Activated CD4-positive, alpha-beta T cell treated with anti-CD3 and anti-CD28 coated beads for 4 hours (primary cell): ENCODE measurements at places on chromosomes 16 and 17.
A peak's percentile ranks its signal among the peaks of the same experiment; 100 is the strongest.

DNA sequence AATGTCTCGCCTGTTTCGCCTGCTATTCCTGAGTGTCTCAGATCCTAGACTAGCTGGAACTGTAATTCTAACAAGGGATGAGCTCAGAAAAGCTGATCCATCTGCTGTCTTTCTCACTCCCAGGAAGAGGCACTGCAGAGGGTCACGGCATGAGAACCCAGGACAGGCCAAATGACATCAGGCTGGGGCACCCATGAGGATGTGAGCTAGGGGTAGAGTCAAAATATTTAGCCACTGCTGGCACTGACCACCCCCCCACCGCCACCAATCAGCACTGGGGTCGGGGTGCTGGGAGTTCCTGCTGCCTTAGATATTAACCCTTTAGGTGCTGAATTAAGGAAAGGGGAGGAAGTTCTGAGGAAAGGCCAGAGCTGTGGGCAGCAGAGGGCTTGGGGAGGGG, 112.4 kb downstream of the IRX3 start:
- DNase-seq: no peak

DNA sequence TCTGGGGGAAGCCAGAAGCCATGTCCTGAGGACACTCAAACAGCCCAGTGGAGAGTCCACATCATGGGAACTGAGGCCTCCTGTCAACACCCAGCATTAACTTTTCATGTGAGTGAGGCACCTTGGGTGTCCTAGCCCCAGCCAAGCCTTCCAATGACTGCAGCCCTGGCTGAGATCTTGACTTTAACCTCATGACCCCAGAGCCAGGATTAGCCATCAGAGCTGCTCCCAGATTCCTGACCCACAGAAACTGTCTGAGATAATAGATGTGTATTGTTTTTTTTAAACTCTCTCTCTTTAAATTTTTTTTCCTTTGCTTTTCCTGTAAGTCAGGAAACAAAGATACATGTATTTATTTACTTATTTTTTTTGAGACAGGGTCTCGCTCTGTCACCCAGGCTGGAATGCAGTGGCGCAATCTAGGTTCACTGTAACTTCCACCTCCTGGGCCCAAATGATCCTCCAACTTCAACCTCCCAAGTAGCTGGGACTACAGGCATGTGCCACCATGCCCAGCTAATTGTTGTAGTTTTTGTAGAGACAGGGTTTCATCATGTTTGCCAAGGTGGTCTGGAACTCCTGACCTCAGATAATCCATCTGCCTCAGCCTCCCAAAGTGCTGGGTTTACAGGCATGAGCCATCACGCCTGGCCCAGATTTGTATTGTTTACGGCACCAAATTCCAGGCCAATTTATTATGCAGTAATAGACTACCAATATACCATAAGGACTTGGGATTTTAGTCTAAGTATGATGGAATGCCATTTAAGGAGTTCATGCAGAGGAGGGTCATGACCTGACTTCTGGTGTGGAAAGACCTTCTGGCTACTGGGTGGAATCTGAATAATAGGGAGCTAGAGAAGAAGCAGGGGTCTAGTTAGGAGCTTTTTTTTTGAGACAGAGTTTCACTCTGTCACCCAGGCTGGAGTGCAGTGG, 14.0 kb upstream of the TMEM94 start:
- no peak for DNase-seq

- DNase-seq: peak; percentile 50
These were observed 49.4 kb downstream of the BEAN1 start for GRCh38 chr16:66476328-66477027.

- DNase-seq: no peak
These were observed 16.2 kb upstream of the PSMD7 start for GRCh38 chr16:74280448-74280847.

DNA sequence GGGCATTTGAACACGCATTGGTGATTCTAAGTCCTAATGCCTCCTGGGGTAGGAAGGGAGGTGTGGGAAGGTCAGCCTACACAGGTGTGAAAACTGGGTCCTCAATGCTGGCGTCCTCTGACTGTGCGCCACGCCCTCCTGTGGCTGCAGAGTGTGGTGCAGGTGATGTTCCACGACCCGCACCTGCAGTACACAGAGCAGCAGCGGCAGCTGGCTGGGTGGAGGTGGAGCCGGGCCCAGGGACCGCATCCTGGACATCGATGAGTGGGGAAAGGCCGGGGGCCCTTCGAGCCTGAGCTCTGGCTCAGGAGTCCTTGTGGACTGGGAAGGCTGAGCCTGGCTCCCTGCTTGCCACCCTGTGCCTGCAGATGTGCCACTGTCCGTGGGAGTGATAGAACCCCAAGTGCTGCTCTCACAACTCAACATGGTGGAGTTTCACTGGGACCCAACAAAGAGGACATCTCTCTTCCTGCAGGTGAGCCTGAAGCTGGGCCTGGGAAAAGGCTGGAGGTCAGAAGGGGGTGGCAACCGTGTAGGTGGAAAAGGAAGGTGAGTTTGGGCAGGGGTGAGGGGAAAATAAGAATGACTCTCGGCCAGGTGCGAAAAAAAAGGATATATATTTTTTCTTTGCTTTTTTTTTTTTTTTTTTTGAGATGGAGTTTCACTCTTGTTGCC, 14.0 kb upstream of the STAC2 start:
- DNase-seq: peak; percentile 50

GRCh38 chr16:85152414-85153030, 40.2 kb upstream of the CIBAR2 start:
- no peak for DNase-seq

DNA sequence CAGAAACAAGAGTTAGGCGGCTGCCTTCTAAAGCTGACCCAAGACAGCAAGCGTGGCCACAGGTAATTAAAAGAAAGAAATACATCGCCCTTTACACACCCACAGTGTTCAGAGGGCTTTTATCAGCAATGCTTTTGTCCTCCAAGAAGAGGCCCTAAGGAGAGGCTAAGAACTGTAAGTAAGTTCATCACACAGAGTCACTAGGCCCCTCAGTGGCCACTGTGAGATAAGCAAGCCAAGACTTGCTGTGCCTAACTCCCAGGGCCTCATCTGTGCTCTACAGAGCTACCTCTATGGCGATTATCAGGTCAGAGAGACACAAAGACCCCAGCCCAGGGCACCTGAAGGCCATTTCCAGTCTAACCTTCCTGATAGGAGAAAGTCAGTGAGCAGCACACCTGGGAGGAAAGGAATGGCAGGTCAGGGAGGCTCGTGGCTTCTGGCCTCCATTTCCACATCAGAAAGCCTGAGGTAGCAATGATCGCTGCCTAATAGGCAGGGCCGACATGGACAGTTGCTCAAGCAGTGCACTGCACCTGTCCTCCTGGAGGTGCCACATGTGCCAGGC, 545.2 kb upstream of the CDH11 start:
- no peak for DNase-seq

DNA sequence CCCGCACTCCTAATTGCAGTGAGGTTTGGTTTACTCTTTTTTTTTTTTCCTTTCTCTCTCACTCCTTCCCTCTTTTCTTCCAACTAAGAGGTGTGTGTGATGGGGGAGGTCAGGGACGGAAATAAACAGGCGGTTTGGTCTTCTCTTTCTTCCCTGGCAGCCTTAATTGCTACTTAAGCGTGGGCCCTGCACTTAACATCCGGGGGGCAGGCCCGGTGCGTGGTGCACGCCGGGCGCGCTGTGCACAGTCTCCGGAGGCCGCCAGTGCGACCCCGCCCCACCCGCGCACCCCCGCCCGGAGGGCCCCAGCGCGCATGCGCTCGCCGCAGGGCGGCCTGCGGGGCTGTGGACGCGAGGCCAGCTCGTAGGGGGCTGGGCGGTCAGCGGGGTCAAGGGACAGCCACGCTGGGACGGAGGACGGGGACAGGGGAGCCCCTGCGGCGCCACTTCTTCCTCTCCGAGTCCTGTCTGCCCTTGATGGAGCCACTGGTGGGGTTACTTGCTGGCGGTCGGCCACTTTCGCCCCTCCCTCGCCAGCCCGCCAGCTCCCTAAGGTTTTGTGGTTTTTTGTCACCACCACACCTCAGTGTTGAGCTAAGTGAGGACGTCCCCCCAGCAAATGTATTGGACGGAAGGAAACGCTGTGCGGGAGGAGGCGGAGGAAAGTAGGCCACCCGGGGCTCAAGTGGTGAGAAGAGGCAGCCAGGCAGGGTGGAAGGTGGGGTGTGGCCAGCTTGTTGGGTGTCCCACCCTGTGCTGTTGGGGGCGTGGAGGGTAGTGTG, 120.9 kb downstream of the MRM1 start:
- peak; percentile 78 for DNase-seq

DNA sequence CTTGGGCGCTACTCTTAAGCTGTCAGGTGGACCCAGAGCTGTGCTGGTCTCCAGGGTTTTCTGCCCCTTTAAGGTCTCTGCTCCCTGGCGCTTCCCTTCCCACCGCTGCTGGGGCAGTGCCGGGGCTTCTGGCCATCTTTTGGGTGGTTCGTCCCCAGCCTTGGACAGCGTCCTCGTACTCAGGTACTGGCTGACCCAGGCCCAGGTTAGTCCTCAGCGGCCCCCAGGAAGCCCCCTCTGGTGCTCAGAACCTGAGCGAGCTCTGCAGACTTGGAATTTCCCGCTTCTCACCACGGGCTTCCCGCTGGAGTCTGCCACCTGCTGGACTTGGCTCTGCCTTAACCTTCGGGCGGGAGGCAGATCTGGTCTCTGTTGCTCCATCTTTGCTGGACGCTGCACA, 94.1 kb upstream of the ZNF750 start:
- DNase-seq: no peak

GRCh38 chr17:77736721-77737120, 221.8 kb upstream of the TNRC6C start:
- no peak for DNase-seq

DNA sequence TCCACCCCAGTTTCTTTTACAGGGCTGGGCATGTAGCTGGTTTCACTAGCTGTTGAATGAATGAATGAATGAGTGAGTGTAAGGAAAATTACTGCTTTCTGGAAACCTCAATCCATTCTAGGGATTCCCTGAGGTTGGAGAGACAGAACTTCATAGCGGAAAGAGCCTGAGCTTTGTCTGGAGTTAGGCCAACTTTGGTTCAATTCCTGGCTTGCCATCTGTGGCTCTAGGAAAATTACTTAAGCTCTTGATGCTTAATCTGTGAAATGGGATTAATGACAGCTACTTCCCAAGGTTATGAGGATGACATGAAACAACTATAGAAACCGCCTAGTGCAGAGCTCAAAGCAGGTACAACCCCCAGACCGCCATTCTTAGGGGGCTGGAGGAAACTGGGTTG, 76.3 kb upstream of the AXIN2 start:
- no peak for DNase-seq

- no peak for DNase-seq
These were observed 132.0 kb downstream of the MRTFB start for GRCh38 chr16:14203166-14203565.

DNA sequence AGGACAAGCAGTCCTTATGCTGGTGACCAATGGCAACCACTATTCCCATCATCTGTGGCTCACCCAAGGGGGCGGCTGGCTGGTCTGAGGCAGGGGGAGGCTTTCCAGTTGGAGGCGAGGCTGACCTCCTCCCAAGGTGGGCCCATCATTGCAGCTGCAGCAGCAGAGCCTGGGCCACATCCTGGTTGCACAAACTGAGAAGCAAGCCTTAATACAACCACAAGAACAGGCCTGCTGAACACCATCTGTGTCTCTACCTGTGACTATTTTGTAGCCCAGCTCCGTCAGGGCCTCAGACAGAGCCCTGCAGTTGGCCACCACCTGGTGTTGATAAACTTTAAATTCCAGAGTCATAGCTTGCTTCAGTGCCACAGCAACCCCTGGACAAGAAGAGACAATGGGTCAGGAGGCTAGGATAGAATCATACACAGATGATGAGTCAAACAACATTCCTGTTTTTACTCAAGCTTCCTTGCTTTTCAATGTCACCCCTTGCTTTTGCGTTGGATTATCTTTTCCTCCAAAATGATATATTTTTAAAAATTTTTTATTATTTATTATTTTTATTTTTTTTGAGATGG, 17.9 kb downstream of the SMCR8 start:
- no peak for DNase-seq

DNA sequence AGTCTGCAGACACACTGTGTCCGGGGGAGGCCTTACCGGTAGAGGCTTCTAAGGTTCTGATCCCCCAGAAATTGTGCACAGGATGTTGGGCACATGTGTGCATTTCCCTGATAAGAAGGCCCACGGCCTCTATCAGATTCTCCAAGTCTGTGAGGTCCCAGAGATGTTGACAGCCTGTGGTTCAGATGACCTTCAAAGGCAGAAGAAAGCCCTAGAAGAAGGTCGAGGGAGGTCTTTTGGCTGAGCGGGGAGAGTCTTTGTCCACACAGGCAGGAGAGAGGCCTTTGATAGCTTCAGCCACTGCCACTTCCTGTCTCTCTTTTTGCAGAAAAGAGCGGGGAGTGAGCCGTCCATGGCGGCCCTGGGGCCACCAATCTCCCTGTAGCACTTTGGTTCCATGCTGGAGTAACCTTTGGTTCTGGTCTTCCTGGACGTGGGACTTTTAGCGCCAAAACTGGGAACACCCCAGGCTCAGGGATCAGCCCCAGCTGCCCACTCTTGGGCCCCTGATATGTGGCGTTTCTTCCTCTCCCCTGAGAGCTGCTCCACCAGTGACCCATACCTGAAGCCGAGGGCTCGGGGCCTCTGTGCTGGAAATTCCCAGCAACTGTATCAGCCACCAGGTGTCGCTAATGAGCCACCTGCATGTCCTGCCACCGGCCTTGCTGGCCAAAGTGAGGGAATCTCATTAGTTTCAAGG, 28.1 kb upstream of the LGALS9 start:
- DNase-seq: peak; percentile 66

DNA sequence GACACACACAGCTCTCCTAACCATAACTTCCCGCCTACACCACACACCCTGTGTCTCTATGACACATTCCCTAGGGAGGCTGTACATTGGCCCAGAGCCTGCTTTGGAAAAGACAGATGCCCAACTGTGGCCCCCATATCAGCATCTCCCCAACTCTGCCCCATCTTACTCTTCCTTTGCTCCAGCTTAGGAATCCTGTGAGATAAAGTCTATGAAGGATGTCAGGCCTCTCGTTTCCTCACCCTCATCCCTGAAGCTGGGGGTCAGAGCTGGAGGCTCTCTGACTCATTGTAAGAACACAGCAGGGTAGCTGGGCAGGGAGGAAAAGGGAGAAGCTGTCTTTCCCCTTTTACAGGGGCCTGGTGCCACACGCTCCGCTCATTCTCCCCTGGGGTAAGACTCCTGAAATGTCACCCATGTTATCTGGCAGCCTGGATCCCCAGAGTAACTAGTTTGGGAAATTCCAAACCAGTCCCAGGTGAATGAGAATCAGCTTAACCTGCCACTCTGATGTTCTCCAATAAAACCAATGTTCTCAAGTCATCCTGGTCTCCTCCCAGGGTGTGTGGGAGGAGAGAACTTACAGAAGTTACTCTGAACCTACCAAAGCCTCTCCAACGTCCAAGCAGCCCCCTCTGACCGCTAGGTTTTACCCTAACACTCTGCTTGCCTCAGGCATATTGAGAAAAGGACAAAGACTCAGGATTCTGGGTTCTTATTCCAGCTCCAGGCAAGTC, 2.8 kb downstream of the RAPGEFL1 start:
- no peak for DNase-seq
